Stimulated activated CD4-positive, alpha-beta T cell treated with anti-CD3 and anti-CD28 coated beads, Interleukin-4, amount 100 ng/mL, for 24 hours (primary cell): ENCODE measurements at places on chromosomes 4 and X.

- no peak for DNase-seq
These were observed at the start of gene ANXA3 for GRCh38 chr4:78551420-78552351. Gene ANXA3, plus strand, starts transcription at chr4:78551770. Its CDS starts 2,704 bp downstream, at chr4:78554474.

GRCh38 chr4:100428051-100428450 is 89.8 kb downstream of the EMCN start:
- DNase-seq: no peak

DNA sequence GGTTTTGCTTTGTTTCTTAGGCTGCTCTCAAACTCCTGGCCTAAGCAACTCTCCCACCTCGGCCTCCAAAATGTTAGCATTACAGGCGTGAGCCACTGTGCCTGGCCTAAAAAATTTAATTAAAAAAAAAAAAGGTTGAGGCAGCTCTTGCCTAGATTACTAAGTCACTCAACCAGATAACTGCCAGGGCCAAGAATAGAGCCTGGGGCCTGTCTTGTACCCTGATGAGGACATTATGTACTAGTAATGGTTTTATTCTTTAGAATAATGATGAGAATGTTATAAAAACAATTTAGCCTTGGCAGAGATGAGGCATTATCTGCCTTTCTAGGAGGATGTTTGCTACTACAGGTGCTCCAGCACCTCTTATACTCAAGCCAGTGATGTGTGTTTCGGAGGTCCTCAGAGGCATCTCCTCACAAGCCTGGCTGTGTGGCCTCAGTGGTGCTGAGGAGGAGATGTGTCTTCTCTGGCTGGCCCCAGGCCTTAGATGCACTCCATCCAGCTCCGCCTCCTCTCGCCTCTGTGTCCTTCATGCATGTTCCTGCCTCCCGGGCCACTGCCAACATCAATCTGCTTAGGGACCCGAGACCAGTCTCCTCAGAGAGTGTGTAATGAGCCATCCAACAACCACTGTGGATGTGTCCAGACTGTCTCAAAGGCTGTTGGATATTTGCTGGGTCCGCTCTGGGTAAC is 337.7 kb upstream of the GATB start:
- DNase-seq: no peak

DNA sequence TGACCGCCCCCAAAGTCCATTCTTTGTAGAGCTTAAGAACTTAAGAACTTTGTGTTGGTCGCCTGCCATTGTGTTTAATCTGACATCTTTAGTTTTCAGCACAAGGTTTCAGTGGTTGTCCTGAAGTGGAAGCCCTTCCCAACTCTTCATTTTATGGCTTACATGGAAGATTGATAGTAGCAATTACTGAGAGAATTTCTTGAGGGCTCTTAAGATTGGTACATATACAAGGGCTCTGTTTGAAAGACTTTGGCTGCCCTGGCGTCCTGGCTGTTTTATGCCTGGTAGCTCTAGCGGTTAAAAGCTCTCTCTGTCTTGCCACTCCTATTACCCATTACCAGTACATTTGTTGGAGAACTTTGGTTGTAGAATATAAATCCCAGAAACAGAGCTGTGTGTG is 75.0 kb downstream of the KDM6A start:
- no peak for DNase-seq

DNA sequence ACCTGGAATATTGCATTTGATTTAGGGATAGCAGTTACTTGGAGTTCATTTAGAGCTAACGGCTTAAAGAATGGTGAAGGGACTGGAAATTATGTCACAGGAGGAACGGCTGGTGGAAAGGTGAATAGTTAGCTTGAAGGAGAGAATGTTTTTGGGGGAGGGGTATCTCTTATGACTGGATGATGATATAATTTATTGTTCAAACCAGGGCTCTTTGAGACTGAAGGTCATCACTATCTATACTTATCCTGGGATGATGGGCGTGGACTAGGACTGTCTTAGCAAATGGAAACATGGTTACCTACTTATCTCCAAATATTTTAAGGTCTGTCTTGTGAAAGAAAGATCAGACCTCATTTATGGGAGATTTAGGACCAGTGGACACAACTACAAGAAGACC is 30.1 kb downstream of the WWC2 start:
- no peak for DNase-seq

DNA sequence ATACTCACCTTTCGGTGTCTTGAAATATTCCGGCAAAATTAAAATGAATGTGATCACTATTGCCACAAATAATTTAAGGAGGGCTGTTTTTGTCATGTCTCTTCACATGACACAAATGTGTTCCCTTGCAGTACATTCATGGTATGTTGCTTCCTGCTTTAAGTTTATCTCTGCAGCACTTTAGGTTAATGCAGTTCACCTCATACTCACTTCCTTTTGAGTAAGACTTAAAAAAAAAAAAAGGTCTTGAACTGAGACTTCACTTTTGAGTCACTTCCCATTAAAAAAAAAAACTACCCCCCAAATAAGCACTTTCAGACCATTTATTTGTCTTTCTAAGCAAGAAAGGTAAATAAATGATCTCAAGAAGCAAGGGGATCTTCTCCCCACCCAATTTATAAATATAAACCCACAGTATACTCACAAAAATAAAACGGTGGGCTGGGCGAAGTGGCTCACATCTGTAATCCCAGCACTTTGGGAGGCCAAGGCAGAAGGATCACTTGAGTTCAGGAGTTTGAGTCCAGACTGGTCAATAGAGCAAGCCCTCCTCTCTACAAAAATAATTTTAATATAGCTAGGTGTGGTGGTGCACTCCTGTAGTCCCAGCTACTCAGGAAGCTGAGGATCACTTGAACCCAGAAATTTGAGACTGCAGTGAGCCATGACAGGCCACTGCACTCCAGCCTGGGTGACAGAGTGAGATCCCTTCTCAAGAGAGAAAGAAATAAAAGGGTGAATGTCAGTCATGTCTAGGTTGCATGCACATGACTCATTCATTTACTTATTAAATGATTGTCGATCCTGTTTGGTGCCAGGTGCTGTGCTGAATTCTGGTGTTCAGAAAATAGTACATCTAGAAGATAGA is at the start of gene TMEM156:
TSS of gene TMEM156 (minus strand) at position 192 of the 868 bp plus-strand sequence. CDS start at position 96, 96 bp downstream.
- DNase-seq: peak; percentile 51
